ENCODE measurements at places on chromosomes 12 and 14.

DNA sequence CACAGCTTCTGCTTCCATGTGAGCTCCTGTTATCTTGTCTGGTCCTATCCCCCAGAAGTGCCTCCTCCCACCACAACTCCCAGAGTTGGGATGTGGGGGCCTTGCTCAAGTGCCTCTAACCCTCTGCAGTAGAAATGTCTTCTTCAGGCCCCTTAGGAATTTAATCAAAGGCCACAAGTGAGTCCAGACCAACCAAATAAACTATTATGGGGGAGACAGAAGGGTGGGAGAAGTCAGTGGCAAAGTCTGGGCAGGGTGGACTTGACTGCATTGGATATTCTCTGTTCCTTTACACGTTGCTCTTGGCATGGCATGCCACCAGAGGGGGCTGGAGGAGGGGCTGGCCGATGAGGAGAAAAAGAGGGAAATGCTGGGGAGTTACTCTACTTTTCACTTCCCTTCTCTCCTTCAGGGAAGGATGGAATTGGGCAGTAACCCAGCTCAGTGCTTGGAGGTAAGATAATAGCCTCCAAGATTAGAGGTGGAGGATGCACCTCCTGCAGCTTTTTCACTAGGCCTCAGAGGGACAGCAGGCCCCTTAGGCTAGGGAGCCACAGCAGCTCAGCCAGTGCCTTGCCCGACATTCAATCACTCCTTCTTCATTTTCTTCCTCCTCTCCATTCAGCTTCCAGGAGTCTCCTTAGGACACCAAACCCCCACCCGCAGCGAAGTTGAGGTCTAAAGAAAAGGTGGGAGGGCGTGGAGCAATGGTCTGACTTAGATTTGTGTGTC is 1.2 kb upstream of the AP1G2 start:
- no peak for DNase-seq

- DNase-seq: no peak
Measured at GRCh38 chr12:2286047-2286446, 233.3 kb downstream of the CACNA1C start.

DNA sequence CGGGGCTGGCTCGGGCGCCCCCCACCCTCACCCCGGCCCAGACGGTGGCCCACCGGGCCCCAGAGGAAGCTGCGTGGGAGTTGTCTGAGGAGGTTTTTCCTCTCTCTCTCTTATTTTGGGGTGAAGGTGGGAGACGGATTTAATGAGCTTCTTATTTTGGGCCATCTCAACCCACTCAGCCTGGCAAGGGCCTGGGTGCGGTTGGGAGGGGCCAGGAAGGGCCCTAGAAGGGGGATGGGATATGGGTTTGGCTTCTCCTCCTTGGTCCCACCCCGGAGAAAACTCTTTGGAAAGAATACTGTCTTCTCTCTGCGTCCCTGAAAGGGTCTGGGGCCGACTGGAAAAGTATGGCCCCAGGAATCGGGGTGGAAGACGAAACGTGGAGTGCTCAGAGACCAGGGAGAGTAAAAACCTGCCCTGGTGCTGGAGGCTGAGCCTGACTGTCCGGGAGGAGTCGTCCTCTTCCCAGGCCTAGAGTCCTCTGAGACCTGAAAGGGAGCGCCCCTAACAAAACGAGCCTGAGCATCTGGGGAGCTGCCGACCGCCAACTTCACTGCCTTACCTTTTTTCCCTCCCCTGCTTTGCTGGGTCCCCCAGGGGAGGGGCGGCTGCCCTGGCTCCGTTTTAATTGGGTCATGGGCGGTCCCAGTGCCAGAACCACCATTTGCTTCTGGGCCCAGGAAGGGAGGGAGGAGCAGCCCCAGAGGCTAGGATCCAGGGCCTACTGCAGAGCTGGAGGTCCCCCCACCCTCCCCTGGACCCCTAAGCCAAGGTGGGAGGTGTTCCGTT is 1.6 kb downstream of the MMP14 start:
- DNase-seq: no peak

DNA sequence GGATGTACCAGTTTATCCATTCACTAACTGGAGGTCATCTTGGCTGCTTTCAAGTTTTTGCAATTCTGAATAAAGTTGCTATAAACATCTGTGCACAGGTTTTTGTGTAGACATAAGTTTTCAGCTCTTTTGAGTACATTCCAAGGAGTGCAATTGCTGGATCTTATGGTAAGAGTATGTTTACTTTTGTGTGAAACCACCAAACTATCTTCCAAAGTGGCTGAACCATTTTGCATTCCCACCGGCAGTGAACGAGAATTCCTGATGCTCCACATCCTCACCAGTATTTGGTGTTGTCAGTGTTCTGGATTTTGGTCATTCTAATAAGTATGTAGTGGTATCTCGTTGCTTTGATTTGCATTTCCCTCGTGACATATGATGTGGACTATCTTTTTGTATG is 150.5 kb upstream of the BCL2L14 start:
- DNase-seq: no peak

- no peak for DNase-seq
Measured at GRCh38 chr14:45785240-45785639, 532.2 kb upstream of the MIS18BP1 start.

DNA sequence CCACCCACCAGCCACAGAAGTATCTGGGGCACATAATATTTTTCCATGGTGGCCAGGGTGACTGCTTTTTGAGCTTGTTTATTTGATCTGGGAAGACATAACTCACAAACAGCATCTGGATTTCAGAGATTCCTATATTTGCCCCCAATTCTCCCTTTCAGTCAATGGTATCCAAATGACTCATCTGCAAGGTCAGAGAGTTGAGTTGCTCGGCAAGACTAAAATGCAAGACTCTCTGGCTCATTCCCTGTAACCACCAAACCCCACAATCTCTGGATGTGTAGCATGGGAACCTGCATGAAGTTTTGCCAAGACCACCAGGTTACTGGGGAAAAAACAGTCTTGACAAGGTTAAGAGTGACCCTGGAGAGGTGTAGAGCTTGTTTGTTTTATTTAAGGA is 174.9 kb upstream of the FAR2 start:
- DNase-seq: no peak

DNA sequence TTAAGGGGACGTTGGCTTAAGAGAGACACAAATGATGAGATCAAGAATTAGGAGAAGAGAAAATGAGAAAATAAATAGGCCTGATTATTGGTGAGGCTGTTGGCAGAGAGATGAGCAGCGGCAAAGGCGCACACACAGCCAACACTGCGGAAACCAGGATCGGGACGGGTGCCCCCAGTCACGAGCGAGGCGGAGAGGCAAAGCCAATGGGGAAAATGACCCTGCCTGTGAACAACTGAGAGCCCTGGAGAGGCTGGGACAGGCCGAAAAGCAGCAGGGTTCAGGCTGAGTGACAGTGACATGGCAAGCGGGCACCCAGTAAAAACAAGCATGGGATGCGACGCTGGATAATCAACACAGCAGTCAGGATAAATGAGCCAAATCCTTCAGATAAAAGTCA is 21.0 kb downstream of the SLC15A4 start:
- DNase-seq: no peak

DNA sequence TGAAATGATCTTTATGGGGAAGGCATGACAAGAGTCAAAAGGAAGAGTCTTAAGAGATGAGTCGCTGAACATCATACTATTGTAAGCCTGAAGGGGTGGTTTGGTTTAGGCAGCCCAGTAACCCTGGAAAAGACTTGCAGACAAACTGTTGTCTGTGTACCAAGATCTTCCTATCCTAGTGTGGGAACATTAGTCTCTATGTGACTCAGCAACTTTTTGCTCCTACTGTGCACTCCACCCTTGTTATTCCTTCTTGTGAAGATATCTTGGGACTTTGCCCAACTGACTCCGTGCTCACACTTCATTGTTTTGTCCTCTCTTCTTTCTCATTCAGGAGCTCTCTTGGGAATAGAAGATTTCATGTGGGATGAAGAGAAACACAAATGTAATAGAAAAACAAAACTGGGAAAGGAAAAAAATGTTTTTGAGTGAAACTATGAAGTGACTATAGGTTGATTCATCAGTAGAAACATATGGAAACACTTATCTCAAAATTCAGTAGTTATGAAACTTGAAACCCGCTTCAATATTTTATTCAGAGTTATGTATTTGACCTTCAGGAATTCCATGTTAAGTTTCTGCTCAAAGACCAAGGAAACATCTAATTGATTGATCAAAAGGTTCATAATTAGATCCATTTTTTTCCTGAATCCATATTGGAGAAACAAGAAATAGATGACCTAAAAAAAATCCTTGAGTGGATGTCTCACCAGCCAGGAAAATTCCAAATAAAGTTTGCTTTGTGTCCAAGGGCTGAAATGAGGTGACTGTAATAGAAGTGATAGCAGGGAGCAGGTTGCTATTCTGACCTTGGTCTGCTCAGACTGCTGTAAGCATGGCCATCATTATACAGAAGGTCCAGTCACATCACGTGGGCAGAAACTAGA is 67.2 kb downstream of the BTG1 start:
- no peak for DNase-seq

DNA sequence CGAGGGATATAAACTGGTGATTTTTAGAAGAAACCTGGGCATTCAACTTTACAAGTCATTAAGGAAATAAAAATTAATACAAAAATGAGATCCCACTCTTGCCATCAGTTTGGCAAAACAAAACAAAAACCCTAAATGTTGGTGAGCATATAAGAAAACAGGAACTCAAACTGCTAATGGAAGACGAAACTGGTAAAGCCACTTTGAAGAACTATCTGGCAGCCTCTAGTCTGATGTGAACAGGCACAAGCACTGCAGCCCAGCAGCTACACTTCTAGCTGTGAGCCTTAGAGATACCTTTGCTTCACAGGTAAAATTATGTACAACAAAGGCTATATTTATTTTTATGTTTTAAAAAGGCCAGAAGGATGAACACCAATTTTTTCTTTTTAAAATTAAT is 459.6 kb downstream of the ZFP36L1 start:
- DNase-seq: no peak

- no peak for DNase-seq
Measured at GRCh38 chr12:40693207-40693821, 1.1 kb downstream of the CNTN1 start.

DNA sequence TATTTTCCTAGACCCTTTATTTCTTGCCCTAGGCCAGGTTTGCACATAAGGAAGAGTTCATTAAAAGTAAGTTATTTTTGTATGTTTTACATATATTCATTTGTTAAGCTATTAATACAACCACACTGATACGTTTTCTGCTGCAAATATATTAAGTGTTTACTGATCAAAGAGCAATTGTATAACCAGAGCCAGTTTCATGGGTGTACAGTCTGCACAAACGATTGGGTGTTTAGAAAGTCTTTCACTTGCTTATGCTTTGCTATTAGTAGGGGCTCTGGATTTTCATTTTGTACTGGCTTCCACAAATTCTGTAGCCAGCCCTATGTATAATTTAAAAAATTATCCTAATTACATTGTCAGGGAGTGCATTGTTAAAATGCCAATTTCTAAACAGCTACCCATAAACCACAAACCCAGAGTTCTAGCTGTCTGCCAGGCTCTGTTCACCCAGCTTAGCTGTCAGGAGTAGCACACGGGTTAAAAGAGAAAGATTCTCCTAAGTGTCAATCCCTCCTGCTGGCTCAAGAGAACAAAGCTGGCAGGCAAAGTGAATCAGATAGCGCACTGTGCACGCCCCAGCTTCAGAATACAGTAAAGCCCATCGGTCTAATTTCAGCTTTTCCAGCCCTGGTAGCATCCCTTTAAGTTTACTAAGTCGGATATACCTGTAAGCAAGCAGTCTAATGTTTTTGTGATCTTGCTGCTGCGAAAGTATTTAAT is 151.0 kb upstream of the LMO3 start:
- no peak for DNase-seq

GRCh38 chr12:97642911-97643310 is 180.3 kb downstream of the RMST start:
- no peak for DNase-seq

DNA sequence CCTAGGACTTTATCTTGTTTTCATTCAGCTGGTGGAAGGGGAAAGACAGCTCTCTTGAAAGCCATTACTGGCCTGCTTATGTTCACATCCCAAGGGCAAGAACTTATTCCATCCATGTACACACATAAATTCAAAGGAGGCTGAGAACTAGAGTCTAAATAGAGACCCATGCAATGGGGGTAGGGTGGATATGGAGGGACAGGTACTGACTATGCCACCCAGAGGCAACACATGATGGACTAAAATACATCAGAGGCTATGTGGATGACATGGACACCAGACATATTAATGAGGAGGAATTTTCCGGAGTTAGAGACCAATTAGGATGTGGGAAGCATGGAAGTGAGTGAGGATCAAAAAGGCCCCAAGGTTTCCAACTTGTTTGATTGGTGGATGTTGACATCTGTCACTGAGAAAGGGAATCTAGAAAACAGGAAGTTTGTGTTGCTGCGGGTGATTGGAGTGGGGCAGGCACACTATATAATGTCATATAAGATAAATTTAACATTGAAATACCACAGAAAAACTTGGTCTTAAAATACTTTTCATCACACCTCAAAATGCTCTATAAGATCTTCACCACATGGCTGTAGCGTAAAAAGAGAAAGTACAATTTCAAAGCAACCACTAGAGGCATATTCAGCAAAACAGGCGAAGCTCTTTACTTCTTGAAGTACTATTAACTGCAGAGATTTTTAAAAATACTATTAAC is 130.4 kb downstream of the GRIP1 start:
- no peak for DNase-seq

- no peak for DNase-seq
Measured at GRCh38 chr12:22395666-22396065, 61.2 kb upstream of the ST8SIA1 start.

GRCh38 chr12:25321772-25322171 is 71.0 kb upstream of the KRAS start:
- no peak for DNase-seq

DNA sequence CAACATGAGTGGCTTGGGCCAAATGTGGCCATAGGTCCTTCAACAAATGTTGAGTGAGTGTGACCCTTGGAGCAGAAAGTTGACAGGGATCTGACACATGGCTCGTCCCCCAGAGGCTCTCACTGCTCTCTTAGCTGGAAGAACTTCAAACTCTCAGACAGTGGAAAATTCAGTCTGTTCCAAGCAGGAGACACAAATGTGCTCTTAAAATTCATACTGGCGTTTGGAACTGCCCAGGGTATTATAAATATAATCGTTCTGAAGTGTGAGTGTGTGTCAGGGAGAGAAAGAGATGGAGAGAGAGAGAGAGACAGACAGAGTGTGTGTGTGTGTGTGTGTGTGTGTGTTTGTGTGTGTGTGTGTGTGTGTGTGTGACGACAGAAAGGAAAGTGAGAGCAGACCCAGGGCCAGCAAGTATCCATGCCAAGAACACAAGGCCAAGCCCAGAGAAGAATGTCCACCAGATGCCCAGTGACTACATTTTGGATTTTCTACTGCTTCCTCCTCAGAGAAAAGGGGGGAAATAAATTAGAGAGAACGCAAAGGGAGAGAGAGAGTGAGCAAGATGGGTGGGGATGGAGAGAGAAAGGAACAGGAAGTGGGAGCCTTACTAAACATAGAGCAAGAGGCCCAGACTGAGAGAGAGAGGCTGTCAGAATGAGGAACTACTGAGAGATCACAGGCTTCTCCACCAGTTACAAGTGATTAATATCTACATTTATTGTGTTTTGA is 193.6 kb upstream of the NUDT4 start:
- DNase-seq: no peak

Data from stimulated activated CD4-positive, alpha-beta T cell treated with anti-CD3 and anti-CD28 coated beads, TNF-alpha, amount 100 ng/mL, for 1 hour (primary cell).